ENCODE measurements at places on chromosomes 6 and 20.

DNA sequence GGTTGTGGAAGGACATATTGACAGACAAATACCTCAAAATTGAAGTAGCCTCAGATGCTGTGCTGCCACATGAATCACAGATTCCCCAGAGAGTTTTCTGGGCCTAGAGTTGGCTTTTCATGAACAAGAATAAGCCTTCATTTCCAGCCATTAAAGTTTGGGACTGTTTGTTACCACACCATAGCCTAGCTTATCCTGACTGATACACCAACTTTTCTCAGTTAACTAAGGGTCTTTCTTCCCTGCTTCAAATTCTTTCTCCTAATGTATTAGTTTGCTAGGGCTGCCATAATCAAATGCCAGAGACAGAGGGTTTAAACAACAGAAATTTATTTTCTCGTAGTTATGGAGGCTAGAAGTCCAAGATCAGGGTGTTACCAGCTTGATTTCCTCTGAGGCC is 237.4 kb upstream of the ZFP64 start:
- no peak for DNase-seq

GRCh38 chr20:21101453-21101931 is 4.7 kb downstream of the LINC00237 start:
- DNase-seq: peak; percentile 91

GRCh38 chr6:140107216-140107615 is 732.8 kb upstream of the CITED2 start:
- DNase-seq: no peak

GRCh38 chr6:17392978-17393891 is at the start of gene CAP2:
TSS of gene CAP2 (plus strand) at chr6:17393595. CDS start at chr6:17421556, 27,961 bp downstream.
- DNase-seq: peak; percentile 93

- no peak for DNase-seq
Observed at GRCh38 chr6:90708206-90708737, 121.4 kb upstream of the MAP3K7 start.

GRCh38 chr6:40685862-40686261 is 98.7 kb upstream of the LRFN2 start:
- no peak for DNase-seq

DNA sequence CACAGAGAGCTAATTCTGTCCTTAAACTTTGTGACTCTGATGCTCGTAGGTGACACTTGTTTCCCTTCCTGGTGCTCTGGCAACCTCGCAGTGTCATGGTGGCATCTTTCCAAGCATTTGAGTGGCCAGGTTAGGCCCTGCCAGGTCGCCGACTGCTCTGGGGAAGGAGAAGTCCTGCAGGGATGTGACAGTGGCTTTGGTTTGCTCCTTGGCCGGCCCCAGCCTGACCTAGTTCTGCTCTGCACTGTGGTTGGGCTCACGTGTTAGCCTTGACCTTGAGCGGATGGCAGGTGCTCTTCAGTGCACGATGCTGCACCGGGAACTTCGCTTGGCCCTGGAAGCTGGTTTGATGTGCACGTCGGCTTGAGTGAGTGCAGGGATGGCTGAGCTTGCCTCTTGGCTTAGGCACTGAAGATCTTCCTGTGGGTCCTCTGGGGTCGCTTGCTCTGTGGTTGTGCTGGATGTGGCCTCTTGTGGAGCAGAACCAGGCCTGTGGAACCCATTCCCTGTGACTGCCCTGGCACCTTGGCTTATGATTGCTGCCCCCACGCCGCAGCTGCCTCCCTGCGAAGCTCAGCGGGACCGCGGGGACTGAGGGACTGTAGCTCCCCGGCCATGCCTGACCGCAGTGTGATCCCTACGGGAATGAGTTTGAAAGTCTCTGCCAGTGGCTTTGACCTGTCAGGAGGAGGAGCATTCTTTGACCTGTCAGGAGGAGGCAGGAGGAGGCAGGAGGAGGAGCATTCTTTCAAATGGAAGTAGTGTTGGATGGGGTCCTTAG is 8.7 kb downstream of the OSBPL2 start:
- DNase-seq: no peak

DNA sequence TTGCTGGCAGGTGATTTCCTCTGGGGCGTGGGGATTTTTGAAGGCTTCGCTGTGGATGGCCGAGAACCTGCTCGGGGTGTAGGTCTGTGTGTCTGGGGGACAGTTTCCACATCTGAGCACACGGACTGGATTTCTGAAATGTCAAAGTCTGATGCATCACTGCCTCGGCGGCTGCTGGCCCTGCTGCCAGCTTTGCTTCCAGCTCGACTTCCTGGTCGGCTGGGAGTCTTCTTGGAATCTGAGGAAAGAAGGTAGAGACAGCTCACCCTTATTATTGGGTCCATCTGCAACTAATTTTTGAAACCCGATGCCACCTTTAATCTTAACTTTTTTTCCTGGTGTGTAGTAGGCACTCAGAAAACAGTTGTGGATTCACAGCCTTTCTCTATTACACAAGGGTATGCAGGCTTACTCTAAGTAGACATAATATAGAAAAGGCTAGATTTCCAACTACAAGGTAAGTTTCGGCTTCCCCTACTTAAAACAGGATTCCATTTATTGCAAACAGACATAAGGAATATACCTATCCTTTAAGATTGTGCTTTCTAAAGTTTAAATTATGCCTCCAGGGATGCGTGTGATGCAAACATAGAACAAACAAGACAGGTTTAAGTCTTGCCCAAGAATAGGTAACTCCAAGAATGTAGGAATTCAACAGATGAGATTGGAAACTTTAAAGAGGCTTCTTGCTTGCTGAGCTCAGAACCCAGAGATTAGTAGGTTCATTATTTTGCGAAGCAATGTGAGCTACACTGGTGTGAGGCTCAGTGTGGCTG is 183.5 kb downstream of the DST start:
- DNase-seq: no peak

All from mesendoderm (in vitro differentiated cells).